ENCODE measurements at places on chromosomes 11 and 22. TPM values are rescaled to one million over a fixed set of nuclear protein-coding genes. Genes with fewer than 3 reads are reported as not detected.

Gene TRIM49
- total RNA-seq = not detected

Gene MEI1
- total RNA-seq = 75.5 TPM

Gene VWCE
- 1.7 TPM for total RNA-seq

Gene SMIM38
- total RNA-seq = 0.13 TPM

Gene TYR
- not detected for total RNA-seq

Gene GALNT18
- total RNA-seq = 0.93 TPM

Gene BRSK2
- total RNA-seq = not detected

Gene PHOX2A
- total RNA-seq = not detected

Gene MIF
- total RNA-seq = 836 TPM

Gene OR8G1
- total RNA-seq = not detected

Gene UBQLNL
- 0.28 TPM for total RNA-seq

Gene MPZL3
- total RNA-seq = 34.0 TPM

Gene ANKK1
- not detected for total RNA-seq

Gene SCARF2
- total RNA-seq = 1.2 TPM
